ENCODE measurements at places on chromosomes 13 and 19. TPM values are rescaled to one million over a fixed set of nuclear protein-coding genes. Genes with fewer than 3 reads are reported as not detected.

CEACAM3 gene
- not detected for total RNA-seq

THSD8 gene
- 33.3 TPM for total RNA-seq

DNA sequence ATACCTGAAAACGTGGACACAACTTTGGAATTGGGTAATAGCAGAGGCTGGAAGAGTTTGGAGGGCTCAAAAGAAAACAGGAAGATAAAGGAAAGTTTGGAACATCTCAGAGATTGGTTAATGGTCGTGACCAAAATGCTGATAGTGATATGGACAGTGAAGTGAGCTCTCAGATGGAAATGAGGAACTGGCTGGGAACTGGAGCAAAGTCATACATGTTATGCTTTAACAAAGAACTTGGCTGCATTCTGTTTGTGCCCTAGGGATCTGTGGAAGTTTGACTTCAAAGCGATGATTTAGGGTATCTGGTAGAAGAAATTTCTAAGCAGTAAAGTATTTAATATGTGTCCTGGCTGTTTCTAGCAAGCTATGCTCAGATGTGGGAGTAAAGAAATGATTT lies 136.2 kb downstream of the DNAJC3 start:
- no peaks in the 10 kb centered on the region for H3K4me1 ChIP-seq
- H3K27me3 ChIP-seq = no peaks in the 10 kb centered on the region
- no peak for DNase-seq
- H3K27ac ChIP-seq = no peak overlapping the region
- no peak overlapping the region for H3K4me3 ChIP-seq

RDH8 gene
- total RNA-seq = not detected

SERTAD1 gene
- 30.3 TPM for total RNA-seq

DNA sequence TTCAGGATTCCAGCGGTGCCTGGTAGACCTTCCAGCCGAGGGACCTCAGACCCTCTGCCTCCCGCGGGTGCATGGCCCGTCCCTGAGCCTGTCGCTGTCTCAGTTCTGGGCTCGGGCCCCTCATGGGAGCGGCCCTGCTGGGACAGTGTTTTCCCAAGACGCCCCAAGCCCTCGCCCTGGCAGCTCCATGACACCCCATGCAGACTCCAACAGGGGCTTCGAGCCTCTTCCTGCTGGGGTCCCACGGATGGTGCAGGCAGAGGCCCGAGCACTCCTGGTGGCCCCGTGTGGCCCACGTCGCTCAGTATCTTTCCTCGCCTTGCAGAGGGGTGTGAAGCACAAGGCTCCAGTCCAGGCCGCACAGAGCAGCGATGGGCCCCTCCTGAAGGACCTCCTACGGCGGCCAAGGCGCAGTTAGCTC lies 88.8 kb upstream of the MCF2L start:
- H3K36me3 ChIP-seq = peaks cover 11% of the 10 kb centered on the region
- no peaks in the 10 kb centered on the region for H3K4me1 ChIP-seq

- H3K4me3 ChIP-seq = no peak overlapping the region
- no peak for DNase-seq
- H3K36me3 ChIP-seq = no peaks in the 10 kb centered on the region
- no peaks in the 10 kb centered on the region for H3K27me3 ChIP-seq
- H3K4me1 ChIP-seq = peaks cover 43% of the 10 kb centered on the region
Observed at GRCh38 chr19:16459680-16460079, 12.1 kb downstream of the EPS15L1 start.

DNA sequence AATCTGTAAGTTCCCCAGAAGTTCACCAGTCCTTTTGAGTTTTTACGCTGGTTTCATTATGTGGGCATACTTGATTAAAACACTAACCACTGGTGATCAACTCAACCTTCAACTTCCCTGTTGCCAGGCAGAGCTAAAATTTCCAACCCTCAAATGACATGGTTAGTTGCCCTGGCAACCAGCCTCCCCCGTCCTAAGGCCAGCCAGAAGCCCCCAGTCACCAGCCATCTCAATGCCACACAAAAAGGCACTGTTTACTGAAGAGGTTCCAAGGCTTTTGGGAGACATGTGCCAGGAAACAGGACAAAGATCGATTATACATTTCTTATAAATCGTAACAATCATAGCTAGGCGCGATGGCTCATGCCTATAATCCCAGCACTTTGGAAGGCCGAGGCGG lies 1.6 kb downstream of the ZNF649 start:
- peaks cover 20% of the 10 kb centered on the region for H3K36me3 ChIP-seq
- H3K27ac ChIP-seq = no peak overlapping the region
- H3K4me3 ChIP-seq = no peak overlapping the region
- DNase-seq = no peak
- peaks cover 4% of the 10 kb centered on the region for H3K4me1 ChIP-seq
- no peaks in the 10 kb centered on the region for H3K27me3 ChIP-seq

DNA sequence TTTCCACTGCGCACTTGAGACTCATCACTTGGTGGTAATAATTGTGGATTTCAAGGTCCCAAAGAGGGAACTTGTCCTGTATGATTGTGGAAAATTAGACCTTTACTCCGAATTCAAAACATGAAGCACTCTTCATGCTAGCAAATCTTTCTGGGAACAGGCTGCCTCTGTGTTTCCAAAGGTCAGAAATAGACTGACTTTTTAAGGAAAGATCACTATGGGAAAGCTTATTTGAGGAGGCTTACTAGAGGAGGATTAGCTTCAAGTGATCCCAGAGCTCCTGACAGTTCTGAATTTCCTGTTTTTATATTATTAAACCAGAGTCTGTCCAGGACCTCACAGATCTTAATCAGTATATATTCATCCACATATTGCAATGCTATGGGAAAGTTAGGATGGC lies 5.5 kb downstream of the WDFY2 start:
- H3K4me3 ChIP-seq = no peak overlapping the region
- no peak for DNase-seq
- H3K27me3 ChIP-seq = no peaks in the 10 kb centered on the region
- peaks cover 14% of the 10 kb centered on the region for H3K4me1 ChIP-seq
- no peaks in the 10 kb centered on the region for H3K36me3 ChIP-seq

- H3K4me3 ChIP-seq = no peak overlapping the region
- peaks cover 13% of the 10 kb centered on the region for H3K4me1 ChIP-seq
- no peaks in the 10 kb centered on the region for H3K27me3 ChIP-seq
Observed at GRCh38 chr19:18041054-18041453, 33.1 kb downstream of the ARRDC2 start.

PTPRS gene
- 123 TPM for total RNA-seq

ZNF30 gene
- total RNA-seq = 4.1 TPM

DNA sequence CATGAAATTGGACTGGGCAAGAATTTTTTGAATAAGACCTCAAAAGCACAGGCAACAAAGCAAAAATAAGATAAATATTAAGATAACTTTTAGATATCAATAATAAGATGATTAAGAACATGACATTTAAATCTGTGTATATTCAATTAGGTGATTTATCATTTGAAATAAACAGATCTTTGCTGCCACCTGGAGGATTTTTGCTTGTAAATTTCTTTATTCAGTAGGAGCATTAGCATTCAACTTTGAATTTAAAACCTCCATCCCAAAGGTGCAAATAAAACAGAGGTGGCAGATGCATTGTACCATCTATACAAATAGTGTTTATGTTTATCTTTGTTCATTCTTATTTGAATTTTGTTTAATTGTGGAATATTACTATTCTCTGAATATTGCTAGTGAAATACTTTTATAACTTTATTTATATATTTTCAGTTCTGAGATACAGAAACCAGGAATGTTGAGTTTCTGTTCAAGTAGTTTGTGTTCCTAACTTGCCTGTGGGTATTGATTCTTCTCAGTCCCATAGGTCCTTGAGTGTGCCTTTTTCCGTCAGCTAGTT lies 20.9 kb downstream of the COG6 start:
- H3K27me3 ChIP-seq = no peaks in the 10 kb centered on the region
- DNase-seq = peak; percentile 40
- no peak overlapping the region for H3K4me3 ChIP-seq
- H3K27ac ChIP-seq = no peak overlapping the region
